ENCODE measurements at places on chromosomes 4 and X. TPM values are rescaled to one million over a fixed set of nuclear protein-coding genes. Genes with fewer than 3 reads are reported as not detected.
A peak's percentile ranks its signal among the peaks of the same experiment; 100 is the strongest.

- no peak for DNase-seq
Observed at GRCh38 chr4:116413222-116413621, 672.2 kb downstream of the TRAM1L1 start.

CXCL6 gene
- 10.2 TPM for polyA plus RNA-seq

GRCh38 chrX:40809210-40809609 is 73.9 kb upstream of the MED14 start:
- DNase-seq: no peak

NXF3 gene
- not detected for polyA plus RNA-seq

DNA sequence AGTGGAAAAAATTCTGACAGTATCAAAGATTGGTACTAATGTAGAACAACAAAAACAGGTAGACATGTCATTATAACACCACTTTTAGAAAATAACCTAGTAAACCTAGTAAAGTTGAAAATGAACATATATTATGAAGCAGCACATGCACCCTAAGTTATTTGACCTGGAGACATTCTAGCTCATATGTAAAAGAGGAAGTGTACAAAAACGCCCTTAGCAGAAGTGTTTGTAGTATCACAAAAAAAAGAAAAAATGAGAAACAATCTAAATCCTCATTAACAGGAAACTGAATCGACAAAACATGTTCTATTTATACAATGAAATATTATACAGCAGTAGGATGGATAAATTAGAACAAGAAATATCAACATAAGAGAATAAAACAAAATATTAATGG is 318.9 kb upstream of the PPP1R2C start:
- DNase-seq: no peak

CCSER1 gene
- 0.11 TPM for polyA plus RNA-seq

TRPC5OS gene
- not detected for polyA plus RNA-seq

DNA sequence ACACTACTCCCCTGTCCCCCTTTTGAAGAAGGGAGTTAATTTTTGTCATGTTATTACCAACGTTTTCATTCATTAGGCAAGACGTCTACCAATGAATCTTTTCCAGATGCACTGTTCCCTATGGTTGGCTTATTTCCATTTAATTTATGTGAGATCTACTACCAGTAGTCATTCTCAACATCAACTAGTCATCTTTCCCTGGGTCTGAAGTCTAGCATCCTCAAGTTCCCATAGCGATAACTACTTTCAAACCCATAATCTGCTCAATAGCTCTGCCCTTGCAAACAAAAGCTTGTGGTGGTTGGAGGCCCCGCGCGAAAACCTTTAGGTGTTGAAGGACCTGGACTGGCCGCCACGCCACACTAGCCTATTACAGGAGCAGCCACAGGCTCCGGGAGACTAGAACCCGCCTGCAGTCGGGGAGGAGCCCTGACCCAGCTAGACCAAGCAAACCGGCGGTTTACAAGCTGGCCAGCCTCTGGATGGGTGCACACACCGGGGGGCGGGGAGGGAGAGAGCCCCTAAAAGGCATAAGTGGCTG is 746 bp downstream of the PPAT start:
- DNase-seq: peak; percentile 67

GABRA4 gene
- polyA plus RNA-seq: 0.33 TPM

GRCh38 chr4:81627590-81627989 is 155.9 kb upstream of the RASGEF1B start:
- DNase-seq: no peak

GRCh38 chr4:185017964-185018772 is at the start of gene HELT:
Gene HELT, plus strand, starts transcription at chr4:185018490. Its CDS starts 439 bp downstream, at chr4:185018929.
- no peak for DNase-seq

GRCh38 chr4:156169011-156169410 is 215.3 kb upstream of the CTSO start:
- peak; percentile 46 for DNase-seq

DNA sequence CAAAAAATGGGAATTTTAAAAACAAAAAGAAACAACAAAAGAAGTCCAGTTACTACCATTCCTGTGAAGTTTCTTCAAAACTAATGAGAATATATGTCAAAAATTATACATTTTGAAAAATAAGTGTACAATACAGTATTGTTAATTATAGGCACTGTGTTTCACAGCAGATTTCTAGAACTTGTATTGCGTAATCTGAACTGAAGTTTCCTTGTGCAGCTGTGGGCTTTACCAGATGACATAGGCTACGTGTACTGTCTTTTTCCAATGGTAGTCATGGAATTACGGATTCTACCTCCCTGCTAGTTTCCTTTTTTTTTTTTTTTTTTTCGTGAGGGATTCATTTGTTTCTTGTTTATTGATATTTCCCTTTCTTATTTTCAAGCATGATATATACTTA is 113.8 kb upstream of the GABRA2 start:
- no peak for DNase-seq

DNA sequence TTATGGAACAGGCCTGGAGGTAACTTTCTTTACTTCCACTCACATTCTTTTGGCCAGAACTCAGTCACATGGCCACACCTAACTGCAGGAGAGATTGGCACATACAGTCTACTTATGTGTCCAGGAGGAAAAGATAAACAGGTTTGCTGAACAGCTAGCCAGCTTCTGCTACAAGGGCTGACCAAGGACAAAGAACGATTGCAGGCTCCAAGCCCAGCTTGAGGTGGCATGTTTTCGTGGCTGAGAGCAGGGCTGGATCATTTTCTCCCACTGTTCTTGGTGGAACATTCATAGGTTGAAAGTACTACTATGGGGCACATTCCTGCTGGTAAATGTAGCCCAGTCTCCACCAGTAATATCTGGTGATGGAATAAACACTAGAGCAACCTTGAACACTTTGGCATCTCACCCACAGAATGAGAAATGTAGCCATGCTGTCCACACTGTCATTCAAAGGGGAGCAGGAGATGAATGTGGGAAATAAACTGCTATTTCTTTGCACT is 28.2 kb downstream of the NHS start:
- DNase-seq: no peak

TKTL2 gene
- not detected for polyA plus RNA-seq

- DNase-seq: no peak
Observed at GRCh38 chr4:108166038-108166437, 2.7 kb downstream of the LEF1 start.

RTL5 gene
- polyA plus RNA-seq: 0.57 TPM

ACE2 gene
- 0.02 TPM for polyA plus RNA-seq

GUCY1B1 gene
- polyA plus RNA-seq: 1.5 TPM

GAGE12J gene
- polyA plus RNA-seq: not detected

TACR3 gene
- polyA plus RNA-seq: 0.30 TPM

CXCL9 gene
- polyA plus RNA-seq: not detected

GRCh38 chr4:96295143-96295741 is 455.3 kb downstream of the PDHA2 start:
- DNase-seq: no peak

DNA sequence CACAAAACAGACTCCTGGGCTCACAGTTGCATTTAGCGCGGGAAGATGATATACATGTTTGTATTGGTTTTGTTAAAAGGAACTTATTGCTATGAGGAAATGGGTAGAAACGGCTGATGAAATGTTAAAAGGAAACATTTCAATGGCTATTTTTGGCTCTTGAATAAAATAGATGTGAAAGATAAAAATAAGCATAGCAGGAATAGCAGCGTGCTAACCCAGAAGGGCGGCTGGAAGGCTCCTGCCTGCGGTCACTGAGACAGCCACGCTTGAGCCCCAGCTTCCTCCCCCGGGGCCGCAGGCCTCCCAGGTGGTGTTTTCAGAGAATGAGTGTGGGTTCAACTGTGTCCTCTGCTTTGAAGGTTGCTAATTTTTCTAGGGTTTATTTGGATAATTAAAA is 35.0 kb upstream of the CLCN4 start:
- no peak for DNase-seq

FDCSP gene
- polyA plus RNA-seq: not detected

GRCh38 chr4:11427121-11427996 is 1.3 kb downstream of the HS3ST1 start:
- peak; percentile 64 for DNase-seq

- no peak for DNase-seq
Observed at GRCh38 chr4:52996261-52997131, 134.4 kb downstream of the RASL11B start.

GRCh38 chr4:4984186-4984585 is 35.1 kb downstream of the CYTL1 start:
- no peak for DNase-seq

GRCh38 chr4:158586881-158587280 is 65.2 kb downstream of the RXFP1 start:
- DNase-seq: no peak

- DNase-seq: no peak
Observed at GRCh38 chr4:53541577-53542206, 49.6 kb downstream of the LNX1 start.

PABPC1L2A gene
- 0.44 TPM for polyA plus RNA-seq

DNA sequence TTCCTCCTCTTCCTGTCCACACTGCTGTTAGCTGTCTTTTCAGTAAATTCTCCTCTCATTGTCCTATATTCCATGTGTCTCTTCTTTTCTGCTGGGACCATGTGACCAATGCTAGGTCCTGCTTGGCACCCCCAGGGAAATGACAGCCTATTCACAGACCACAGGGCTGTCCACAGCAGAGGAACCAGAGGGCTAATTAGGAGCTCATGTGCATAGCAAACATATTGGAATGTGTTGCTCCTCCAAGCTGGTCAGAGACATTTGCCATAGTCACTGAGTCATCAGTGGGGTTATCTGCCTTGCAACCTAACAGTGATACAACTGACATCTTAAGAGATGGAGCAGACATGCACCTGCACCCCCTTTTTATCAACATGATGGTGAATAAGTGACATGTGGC is 67.9 kb upstream of the PUDP start:
- DNase-seq: no peak

ATP2B3 gene
- polyA plus RNA-seq: 0.14 TPM

GRCh38 chr4:72110886-72111285 is 79.1 kb downstream of the NPFFR2 start:
- DNase-seq: no peak

GRCh38 chr4:22897520-22898108 is 204.9 kb downstream of the GBA3 start:
- DNase-seq: peak; percentile 29

DNA sequence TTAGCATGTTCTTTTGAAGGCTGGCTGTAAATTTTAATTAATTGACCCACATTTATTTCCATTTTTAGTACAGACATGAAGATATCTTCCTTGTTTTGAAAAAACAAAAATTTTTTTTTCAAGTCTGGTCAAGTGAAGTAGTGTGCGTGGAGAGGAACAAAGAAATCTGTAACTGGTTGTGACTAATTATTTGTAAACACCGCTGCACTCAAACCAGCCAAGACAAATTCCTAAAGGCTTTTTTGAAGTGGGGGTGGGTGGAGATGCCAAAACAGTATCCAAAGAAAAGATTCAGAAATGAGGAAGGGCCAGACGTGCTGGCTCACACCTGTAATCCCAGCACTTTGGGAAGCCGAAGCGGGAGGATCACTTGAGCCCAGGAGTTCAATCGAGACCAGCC is 88.3 kb downstream of the SHROOM2 start:
- no peak for DNase-seq

RASGEF1B gene
- 1.6 TPM for polyA plus RNA-seq

GRCh38 chr4:39201963-39202362 is 19.6 kb downstream of the WDR19 start:
- DNase-seq: no peak

GRCh38 chr4:78155616-78156105 is 98.5 kb downstream of the FRAS1 start:
- DNase-seq: no peak

SGMS2 gene
- 0.85 TPM for polyA plus RNA-seq

DNA sequence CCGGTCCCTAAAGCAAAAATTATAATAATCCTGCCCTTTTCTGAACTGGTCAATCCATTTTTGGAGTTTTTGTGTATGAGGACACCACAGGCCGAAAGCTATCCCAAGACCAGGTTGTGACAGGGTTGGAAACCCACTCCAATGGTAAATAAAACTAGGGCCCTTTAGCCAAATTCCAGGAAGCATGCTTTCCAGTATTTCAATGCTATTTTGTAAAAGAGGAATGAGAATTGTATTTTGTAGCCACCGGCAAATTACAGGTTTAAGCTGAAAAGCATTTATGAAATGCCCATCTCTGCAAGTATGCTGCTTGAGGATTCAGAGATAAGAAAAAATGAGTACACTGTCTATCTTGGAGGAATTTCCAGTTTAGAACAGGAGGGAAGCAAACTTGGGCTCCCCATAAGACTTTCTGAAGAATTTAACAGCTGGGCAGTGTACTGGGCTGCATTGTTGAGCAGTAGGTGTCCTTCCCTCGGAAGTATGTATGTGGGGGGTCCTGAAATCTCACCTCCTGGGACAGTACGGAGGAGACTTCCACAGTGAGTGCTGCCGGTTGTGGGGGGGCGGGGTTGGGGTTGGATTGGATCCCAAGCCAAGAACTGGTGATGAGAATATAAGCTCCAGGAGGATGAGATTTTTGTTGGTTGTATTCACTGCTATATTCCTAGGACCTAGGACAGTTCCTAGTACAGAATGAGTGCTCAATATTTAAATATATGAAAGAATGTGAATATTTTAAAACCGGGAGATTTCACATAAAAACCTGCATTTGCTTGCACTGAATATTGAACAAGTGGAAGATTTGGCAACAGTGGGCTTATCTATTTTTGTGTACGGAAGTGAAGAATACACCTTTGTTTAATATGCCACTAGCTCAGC is 26.8 kb downstream of the OCIAD2 start:
- no peak for DNase-seq

DNA sequence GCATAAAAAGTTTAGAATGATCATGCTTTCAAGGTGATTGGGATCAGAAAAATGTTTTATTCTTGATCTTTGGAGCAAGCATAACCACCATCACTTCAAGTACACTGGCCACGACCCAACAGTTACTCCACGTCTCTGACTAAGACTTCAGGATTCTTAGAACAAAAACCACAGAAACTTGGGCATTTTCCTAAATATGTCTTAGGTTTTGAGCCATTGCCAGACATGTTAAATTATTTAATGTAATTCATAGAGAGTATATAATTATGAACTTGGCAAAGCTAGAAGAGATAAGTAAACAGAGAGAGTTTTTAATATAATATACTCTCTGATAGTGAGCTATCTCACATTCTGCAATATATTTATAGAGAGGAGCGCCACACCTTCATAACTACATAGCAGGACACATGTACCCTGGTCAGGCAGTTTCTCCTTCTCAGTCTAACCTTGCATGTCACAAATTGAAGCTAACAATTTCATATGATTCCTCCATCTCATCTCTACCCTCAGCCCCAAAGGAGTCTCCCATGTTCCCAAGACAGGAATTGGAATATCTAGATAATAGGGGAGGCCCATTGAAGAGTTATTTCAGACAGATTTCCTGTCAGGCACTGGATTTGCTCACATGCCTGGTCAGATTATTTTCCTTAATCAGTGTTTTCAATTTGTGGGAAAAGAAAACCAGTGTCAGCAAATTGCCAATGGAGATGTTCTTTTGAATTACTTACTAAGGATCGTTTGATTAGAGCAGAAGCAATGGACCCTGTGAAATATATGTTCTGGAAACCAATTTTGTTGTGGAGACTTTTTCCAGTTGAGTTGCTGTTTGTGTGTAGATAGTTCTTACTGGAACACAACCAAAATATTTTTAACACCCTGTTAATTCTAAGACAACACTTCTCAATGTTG is 61.7 kb upstream of the GUCY1A1 start:
- no peak for DNase-seq

DNA sequence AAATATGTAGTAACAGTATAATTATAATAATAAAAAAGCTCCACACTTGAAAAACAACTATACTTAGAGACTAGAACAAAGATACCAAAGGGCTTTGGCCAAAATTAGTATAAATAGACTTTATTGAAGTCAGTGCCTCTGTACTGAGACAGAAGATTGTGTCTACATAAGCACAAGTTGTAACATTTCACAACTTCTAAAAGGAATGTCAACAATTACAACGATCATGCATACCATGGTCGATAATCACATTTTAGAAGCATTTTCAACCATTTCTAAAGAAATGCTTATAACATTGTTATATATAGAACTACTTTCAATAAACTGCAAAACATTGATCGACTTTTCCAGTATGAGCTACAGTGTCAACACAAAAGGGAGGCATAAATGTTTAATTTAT is 57.0 kb downstream of the DHX15 start:
- DNase-seq: no peak
